Mammary epithelial cell (primary cell): ENCODE measurements at places on chromosomes 6 and 20. TPM values are rescaled to one million over a fixed set of nuclear protein-coding genes. Genes with fewer than 3 reads are reported as not detected.

Gene SPATS1
- total RNA-seq, result not detected

Gene FKBP1A
- total RNA-seq, result 328 and 425 TPM in 2 replicates

Gene ZNF391
- 10.4 and 10.7 TPM in 2 replicates for total RNA-seq

Gene LTB
- total RNA-seq, result 1.5 TPM in 1 of 2 replicates, not detected in the other

Gene CHRNA4
- total RNA-seq, result not detected in 2 replicates

Gene NRSN1
- not detected in 2 replicates for total RNA-seq

Gene CST4
- not detected for total RNA-seq

Gene CTCFL
- not detected in 2 replicates for total RNA-seq

Gene PAX1
- not detected in 2 replicates for total RNA-seq

Gene PLEKHG1
- total RNA-seq, result 35.3 and 51.4 TPM in 2 replicates

Gene C6orf132
- total RNA-seq, result 37.0 and 42.4 TPM in 2 replicates

Gene SLC23A2
- 23.8 TPM for total RNA-seq

Gene FAM229B
- 3.4 and 6.5 TPM in 2 replicates for total RNA-seq

Gene C6orf141
- 22.7 TPM for total RNA-seq

Gene FAM83D
- total RNA-seq, result 3.7 TPM

Gene FAM217A
- total RNA-seq, result not detected

Gene SOX18
- total RNA-seq, result 0.16 TPM in 1 of 2 replicates, not detected in the other

Gene MOCS1
- 4.4 and 7.1 TPM in 2 replicates for total RNA-seq

Gene FAM162B
- not detected for total RNA-seq

Gene CHD6
- 23.1 and 27.0 TPM in 2 replicates for total RNA-seq

Gene SLC17A2
- total RNA-seq, result not detected in 2 replicates

Gene EDN3
- not detected in 2 replicates for total RNA-seq

Gene SIRPD
- not detected for total RNA-seq

Gene PSORS1C2
- not detected for total RNA-seq

Gene IL17F
- not detected for total RNA-seq

Gene TRDN
- total RNA-seq, result not detected

Gene SLC16A10
- not detected in 2 replicates for total RNA-seq

Gene KHDC1L
- not detected in 2 replicates for total RNA-seq

Gene LINC00237
- not detected in 2 replicates for total RNA-seq

Gene CLPSL1
- total RNA-seq, result not detected in 2 replicates

Gene GRM1
- total RNA-seq, result not detected

Gene DNAH8
- not detected for total RNA-seq

Gene PRL
- total RNA-seq, result not detected in 2 replicates

Gene USP49
- 3.7 TPM for total RNA-seq

Gene KCNK16
- total RNA-seq, result not detected

Gene TFAP2C
- total RNA-seq, result 12.8 and 23.3 TPM in 2 replicates

Gene C20orf204
- total RNA-seq, result 0.91 and 1.0 TPM in 2 replicates

Gene TCP11
- total RNA-seq, result not detected

Gene LGSN
- not detected for total RNA-seq

Gene TINAG
- not detected in 2 replicates for total RNA-seq

Gene LAMP5
- total RNA-seq, result not detected

Gene RBPJL
- total RNA-seq, result not detected

Gene LY6G6F
- not detected in 2 replicates for total RNA-seq

Gene SYNCRIP
- 108 and 132 TPM in 2 replicates for total RNA-seq

Gene CCR6
- total RNA-seq, result not detected

Gene GMPR
- total RNA-seq, result 0.83 TPM
